Bronchial smooth muscle cell (primary cell): ENCODE measurements at places on chromosomes 7 and 10. TPM values are rescaled to one million over a fixed set of nuclear protein-coding genes. Genes with fewer than 3 reads are reported as not detected.

Gene CXCL12
- total RNA-seq, result 54.7 and 125 TPM in 2 replicates

Gene FAM180A
- 14.7 and 20.2 TPM in 2 replicates for total RNA-seq

Gene RTKN2
- total RNA-seq, result 0.17 and 0.47 TPM in 2 replicates

Gene PPP1R9A
- 0.16 and 0.60 TPM in 2 replicates for total RNA-seq

Gene C10orf120
- total RNA-seq, result not detected in 2 replicates
